ENCODE measurements at places on chromosomes 12 and 14.
A peak's percentile ranks its signal among the peaks of the same experiment; 100 is the strongest.

GRCh38 chr12:48965298-48965838 lies 6.2 kb downstream of the WNT10B start:
- no peak for DNase-seq

DNA sequence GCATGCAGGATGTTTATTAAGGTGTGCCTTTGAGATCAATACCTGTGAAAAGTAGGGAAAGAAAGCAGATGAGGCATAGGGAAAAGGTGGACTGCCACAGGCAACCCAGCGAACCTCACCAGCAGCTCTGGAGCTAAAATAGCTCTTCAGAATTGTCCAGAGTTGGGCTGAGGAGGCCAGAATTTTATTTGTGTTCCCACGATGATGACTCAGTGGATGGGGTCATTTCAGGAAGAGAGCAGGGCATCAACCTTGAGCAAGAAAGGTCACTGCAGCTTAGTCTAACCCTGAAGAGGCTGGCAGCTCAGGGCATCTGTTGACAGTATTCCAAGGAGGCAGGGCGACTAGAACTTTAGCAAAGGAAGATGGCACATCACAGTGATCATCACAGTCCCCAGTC lies 696.1 kb downstream of the DIO2 start:
- no peak for DNase-seq

DNA sequence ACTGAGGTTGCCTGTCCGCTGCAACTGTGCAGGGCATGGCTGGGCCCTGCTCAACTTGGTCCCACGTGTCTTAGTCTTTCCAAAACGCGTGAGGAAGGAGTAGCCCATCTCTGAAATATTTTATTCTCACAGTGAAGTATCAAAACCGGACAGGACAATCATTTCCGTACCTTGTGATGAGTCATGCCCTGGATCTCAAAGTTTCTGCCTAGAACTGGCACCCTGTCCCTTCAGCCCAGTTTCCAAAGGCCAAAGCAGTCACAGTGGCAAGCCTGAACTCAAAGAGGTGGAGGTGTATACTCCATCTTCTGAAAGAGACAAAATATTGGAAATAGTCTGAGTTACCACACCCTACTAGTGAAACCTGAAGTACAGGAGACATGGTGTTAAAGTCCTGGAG lies 28.5 kb upstream of the SRGAP1 start:
- no peak for DNase-seq

DNA sequence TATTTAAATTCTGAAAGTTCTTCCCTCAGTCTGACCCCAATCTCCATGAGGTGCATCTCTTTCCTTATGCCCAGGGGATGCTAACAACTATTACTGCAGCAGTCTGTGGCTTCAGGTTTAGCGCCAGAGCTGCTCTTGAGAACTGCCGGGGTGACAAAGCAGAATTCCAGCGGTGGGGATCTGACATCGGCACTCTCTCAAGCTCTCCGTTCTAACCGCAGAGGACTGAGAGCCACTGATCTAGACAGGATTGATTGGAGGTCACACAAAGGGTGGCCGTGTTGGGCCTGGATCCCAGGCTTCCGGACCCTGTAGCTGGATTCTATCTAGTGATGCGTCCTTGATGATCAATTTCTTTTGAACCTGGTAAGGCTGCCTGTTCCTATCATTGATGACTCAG lies 155.6 kb upstream of the TMEM132C start:
- DNase-seq, result no peak

DNA sequence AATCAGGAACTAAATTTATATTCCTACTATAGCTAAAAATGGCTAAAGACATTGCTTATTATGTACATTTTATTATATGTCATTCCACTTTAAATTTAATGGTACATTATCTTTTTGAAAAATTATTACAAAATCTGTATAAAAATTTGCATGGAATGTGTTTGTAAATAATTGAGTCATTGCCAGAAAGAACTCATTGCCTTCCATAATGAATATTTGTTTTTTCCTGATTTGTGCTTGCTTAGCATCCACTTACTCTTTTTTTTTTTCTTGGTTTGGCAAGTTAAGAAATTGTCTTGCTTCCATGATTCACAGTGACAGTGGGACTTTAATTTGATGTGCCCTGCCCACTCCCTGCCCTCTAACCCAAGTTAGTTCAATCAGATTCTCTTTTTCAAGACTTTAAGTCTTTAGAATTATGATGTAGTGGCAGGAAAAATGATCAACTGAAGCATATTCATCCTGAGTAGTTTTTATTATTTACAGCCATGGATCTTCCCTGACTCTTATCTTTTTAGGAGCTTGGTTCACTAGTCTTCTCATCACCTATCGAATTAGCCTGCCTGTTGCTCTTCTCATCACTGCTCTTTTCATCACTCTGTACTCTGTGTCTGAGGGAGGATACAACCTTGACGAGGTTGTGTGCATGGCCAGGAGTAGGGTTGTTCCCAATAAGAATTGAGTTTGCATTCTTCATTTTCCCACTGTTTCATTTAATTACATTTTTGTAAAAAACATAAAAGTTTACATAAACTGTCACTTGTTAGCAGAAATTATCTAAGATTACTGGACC lies 442.0 kb downstream of the BTG1 start:
- DNase-seq, result no peak

DNA sequence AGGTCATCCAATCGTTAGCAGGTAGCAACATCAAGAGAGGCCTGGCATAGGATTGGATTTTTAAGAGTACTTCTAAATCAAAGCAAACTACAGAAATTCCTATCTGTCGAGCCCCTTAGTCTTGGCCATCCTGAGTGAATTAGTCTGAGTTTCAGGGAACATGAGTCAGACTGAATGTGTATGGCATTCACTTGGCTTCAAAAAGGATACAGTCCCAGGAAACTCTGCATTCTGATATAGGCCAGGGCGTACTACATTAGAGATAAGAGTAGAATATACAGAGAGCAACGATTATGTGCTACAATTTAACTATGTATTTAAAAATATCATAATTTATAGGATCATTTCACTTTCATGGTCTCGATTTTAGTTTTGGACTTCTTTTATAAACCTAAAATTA lies 242.2 kb downstream of the SOX5 start:
- DNase-seq, result no peak

GRCh38 chr14:51095854-51096823 lies 1.2 kb upstream of the TRIM9 start:
- peak; percentile 82 for DNase-seq

DNA sequence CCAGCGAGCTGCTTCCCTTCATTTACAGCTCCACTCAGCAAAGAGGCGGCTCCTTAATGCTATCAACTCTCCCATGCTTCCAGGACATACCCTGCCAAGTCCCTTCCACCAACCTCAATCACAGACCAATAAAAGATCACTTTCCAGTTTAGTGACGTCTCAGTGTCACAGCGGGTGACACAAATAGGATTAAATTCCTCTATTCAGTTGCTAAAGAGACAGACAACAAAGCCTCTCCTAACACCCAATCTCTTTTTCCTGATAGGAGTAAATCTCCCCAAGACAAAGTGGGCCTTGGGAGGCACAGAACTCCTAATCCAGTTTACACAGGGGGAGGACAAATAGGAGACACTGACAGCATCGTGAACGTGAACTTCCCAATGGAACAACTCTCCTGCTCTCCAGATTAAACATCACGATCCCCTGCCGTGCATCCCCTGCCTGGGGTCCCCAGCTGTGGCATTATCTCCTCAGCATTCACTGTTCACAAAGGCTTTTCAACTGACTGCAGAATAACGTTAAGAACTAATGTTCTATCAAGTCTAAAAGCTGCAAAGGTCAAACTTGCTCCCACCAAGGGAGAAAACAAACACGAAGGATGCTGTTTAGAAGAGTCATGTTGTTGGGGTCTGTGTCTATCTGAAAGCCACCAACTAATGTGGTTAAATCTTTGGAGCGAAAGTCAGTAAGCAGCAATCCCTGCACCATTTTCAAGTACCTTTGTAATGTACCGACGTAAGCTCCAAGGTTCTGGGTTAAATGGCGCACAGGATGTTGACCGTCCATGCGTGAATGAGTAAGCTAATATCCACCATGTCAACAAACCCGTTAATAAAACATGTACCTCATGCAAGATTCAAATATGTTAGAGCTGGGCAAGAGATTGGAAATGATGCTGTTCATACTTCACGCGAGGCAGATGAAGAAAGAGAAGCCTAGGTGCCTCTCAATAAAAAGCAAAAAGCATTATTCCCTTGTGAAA lies 31.5 kb downstream of the TMEM132D start:
- DNase-seq, result peak; percentile 23

- no peak for DNase-seq
These were observed 16.0 kb upstream of the RFX4 start for GRCh38 chr12:106566771-106567170.

GRCh38 chr12:11209113-11209512 lies 22.4 kb upstream of the TAS2R42 start:
- no peak for DNase-seq

GRCh38 chr12:89355243-89356068 lies 3.2 kb upstream of the DUSP6 start:
- no peak for DNase-seq

GRCh38 chr14:99038431-99038820 lies 233.6 kb downstream of the BCL11B start:
- DNase-seq, result no peak

DNA sequence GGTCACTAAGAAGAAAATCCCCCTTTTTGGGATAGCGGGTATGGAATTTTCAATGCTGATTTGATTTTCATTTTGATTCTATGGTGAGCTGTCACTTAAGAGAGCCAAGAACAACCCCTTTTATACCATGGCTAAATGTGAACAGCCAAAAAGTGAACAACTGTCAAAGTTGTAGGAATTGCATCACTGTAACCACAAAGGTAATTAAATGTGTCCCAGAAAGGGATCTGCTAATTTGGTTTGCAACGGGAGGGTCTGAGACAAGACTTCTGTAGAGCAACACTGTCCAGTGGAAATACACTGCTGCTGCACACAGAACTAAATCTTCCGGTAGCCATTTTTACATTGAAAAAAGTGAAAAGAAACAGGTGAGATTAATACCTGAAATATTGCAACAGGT lies 14.6 kb downstream of the CHST11 start:
- DNase-seq, result no peak

- no peak for DNase-seq
These were observed 210.2 kb downstream of the KCNC2 start for GRCh38 chr12:74999474-74999873.

GRCh38 chr12:94789510-94790225 lies 139.3 kb upstream of the TMCC3 start:
- DNase-seq, result no peak

GRCh38 chr14:105069522-105069870 lies 4.3 kb upstream of the GPR132 start:
- DNase-seq, result no peak

DNA sequence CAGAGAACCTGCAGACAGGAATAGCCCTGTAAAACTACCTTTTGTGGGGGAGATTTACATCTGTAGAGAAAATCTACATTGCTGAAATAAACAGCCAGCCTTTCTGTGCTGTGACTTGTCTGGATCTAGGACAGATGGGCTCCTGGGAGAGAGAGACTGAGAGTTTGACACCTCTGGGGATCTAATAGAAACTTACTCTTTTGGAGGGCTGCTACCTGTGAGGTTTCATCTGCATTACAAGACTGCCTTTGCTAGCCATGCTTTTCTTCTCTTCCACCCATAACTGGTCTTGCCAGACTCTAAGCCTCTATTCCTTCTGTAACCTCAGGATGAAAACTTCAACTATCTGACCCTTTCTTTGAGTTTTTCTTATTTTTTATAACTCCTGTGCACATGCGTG lies 452.6 kb downstream of the ZFP36L1 start:
- no peak for DNase-seq

GRCh38 chr12:69686731-69687130 lies 12.4 kb downstream of the BEST3 start:
- no peak for DNase-seq

DNA sequence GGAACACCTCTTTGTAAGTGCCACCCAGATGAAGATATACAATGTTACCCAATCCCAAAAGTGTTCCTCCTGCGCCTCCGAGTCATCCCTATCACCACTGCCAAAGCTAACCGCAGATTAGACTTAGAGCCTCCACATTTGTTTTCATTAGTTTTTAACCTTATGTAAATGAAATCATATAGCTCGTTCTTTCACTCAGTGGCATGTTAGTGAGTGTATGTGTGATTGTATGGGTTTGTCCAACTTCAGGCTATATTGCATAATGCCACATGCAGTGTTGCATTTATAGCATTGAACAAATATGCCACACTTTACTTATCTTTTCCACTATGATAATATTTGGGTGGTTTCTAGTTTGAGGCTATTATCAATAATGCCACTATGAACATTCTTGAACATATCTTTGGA lies 18.0 kb downstream of the MAP1LC3B2 start:
- no peak for DNase-seq

- DNase-seq, result no peak
These were observed 3.2 kb upstream of the COX8C start for GRCh38 chr14:93343797-93344196.

DNA sequence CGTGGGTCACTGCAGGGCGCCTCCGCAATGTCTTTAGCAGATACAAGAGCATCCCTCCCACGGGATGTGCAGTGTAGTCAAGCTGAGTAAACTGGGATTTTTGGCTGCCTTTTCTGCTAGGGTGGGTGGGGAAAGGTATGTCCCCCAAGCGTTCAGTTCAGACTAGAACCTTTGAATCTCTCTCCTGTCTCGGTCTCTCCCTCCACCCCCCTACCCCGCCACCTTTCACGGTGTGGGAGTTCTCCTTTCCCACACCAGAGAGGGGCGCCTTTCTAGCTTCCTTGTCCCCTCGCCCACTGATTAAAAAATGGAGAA lies 525 bp upstream of the FAR2 start:
- peak; percentile 53 for DNase-seq

DNA sequence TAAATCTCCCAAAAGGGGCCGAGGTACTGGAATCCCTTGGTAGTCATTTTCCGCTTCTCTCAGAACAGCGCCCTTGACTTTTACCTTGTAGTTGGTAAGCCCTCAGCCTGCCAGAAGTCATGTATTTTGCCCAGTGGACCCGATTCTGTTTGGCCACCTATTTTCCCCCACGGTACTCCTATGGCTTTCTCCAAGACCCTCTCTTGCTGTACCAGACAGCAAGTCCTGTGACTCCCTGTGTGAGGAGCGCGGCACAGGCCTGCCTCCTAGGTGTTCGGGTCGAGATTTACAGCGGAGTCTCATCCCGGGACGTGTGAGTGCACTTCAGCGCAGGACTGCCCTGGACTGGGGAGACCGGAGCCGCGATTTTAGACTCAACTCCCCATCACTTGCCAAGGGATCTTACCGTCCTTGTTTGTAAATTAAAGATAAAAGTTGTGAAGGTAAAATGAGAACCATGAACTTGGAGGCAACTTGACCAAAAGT lies 1.1 kb upstream of the MBD6 start:
- DNase-seq, result peak; percentile 39

DNA sequence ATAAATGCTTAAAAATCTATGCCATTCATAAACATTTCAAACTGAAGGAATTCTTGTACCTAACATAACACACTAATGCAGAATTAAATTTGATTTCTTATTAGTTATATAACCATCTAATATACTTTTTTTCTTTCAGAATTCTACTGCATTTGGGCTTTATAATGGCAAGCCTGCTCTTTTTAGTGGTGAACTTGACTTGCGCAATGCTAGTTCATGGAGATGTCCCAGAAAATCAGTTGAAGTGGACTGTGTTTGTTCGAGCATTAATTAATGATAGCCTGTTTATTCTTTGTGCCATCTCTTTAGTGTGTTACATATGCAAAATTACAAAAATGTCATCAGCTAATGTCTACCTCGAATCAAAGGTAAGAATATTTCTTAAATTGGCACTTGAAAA lies 47.3 kb downstream of the GPR137C start:
- DNase-seq, result no peak

All from brain (organoid and tissue), 16 donors.